Effector memory CD4-positive, alpha-beta T cell (primary cell): ENCODE measurements at places on chromosomes 5 and 9.

DNA sequence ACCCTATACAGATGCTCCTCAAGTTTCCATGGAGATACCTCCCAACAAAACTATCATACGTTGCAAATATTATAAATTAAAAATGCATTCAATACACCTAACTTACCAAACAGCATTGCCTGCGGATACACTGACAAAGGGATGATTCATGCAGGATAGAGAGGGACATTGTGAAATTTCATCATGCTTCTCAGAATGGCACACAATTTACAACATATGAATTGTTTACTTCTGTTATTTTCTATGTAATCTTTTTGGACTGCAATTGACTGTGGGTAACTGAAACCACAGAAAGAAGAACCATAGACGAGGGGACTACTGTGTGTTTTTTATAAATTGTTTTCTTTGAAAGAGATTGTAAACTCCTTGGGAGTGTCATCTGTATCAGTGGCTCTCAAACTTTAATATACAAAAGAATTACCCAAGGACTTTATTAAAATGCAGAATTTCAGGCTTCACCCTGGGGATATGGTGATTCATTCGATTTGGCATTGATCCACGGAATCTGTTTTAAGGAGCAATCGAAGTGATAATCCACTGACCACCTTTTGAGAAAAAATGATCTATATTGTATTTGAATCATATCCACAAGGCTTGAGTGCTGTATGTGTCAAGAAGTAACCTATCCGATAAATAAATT is 146.4 kb downstream of the SGCD start:
- no peak for DNase-seq

DNA sequence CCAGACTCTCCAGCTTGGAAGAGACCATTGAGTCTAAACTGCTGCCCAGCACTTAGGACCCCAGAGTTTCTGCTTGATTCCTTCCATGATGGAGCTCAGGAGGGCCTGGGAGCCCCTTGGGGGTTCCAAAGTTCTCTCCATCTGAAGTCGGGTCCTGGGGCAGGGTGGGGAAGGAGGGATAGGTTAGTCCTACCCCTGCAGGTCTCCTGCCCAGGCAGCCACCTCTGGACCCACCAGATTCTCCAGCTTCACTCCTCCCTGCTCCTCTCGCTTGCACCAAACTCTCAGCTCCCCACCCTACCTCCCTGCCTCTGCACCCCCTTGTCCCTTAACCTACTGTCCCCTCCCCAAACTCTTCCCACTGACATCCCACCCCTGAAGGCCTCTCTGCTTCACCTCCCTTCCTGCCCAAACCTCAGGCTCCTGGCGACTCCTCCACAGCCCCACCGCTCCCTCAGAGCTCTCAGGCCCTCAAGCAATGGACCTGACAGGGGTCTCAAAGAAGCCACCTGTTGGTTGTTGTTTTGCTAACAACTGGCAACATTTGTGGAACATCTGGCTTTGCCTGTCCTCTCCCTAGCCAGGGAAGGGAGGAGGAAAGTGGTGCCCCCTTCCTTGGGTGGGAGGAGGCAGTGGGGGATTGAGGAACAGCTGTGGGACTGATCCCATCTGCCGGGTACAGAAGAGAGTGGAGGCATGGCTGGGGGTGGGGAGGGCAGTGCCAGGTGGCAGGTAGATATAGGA is 137.5 kb downstream of the RGS3 start:
- no peak for DNase-seq

DNA sequence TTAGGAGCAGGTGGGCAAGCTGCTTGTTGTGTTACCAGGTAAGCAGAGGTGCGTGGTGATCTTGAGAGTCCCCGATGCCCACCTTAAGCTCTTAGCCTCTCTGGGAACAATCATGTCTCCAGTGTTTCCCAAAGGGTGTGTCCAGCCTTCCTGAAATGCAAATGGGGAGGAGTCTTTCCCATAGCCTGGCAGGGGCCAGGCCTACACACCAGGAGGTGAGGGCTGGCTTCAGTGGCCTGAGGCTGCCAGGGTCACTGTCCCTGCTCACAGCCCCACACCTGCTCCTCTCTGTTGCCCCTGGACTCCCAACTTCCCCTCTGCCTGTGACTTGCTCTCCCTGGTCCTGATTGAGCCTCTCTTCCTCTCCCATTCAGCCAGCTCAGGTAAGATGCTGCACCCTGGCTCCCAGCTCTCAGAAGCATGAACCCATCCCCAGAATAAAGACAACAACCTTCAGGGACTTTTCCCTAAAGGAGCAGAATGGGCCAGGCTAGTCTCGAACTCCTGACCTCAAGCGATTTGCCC is 65.7 kb upstream of the PHYKPL start:
- DNase-seq = no peak

DNA sequence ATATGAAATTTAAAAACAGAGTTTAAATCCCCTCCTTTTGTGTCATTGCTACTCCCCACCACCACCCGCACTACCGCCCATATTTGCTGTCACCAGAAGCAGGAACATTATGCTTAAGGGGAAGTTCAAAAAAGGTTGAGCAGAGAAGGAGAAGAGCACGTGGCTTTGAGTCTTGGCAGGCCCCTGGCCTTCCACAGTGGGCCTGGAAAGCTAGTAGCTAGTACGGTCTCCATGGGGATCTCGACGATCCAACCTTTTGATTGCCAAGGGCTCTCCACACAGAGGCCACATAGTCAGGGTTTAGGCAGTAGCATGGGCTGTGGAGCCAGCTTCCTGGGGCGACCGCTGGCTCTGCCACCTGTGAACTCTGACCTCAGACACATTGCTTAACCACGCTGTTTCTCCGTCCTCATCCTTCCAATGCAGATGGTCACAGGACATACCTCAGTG is 90.1 kb downstream of the GOLPH3 start:
- DNase-seq = no peak

DNA sequence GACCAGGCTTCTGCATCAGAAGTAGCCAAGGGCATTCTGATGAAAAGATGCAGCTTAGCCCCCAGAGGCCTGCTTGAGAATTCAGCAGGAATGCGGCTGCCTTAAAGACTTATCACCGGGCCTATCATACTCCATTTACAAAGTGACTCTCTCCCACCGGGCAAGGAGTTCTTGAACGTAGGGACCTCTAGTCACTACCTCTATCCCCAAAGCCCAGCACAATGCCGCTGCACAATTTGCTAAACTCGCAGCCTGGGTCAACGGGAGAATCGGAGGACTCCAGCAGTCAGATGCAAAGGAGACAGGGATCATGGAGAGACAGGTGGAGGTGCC is 661 bp downstream of the PDCL start:
- DNase-seq = no peak

DNA sequence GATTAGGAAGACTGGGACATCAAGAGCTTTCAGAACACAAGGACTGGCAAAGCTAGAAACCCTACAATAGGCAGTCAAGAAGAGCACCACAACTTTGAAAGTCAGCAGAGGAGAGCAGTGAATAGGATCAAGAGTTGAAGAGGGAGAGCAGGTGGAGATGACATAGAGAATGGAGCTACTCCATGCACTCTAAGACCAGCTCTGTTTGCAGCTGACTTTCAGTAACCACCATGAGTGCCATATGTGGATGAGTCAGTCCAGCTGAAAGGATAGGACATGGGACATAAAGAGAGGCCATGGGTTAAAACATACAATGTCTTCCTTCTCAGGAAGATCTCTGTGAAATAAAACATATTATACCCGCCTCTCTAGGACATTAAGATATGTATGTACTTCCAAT is 289.1 kb upstream of the KLF4 start:
- DNase-seq = no peak

DNA sequence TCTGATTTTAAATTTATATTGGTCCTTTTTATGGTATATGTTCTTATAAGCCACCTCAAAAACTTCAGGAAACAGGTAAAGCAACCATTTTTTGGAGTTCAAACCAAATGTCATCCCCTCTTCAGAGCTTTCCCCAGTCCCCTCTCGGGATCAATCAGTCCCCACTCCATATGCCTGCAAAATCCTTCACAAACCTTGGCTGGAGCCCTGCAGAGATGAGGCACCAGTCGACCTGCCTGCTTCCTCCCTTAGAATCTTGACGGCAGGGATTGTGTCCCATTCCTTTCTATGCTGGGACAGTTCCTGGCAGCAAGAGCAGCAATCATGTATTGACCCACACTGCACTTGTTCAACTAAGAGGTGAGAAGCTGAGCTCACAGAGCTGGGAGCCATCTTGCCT is 22.6 kb downstream of the B4GALT1 start:
- DNase-seq = no peak

DNA sequence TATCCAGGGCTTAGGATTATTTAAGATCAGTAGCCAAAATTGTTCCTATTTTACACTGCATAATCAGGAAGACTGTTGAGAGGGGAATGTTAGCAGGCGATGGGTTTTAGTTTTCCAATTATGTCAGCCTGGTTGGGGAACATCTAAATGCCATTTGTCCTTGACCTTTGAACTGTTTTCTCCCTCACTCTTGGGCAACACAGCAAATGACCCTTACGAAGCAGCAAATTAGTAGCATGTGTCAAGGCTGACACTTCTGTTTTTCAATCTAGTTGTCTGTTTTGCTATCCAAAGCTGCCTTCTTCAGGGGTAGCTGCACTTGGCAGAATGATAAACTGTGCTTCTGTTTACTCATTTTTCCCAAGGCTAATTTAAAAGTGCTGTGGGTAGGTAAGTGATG is 78.0 kb upstream of the AGXT2 start:
- DNase-seq = no peak

DNA sequence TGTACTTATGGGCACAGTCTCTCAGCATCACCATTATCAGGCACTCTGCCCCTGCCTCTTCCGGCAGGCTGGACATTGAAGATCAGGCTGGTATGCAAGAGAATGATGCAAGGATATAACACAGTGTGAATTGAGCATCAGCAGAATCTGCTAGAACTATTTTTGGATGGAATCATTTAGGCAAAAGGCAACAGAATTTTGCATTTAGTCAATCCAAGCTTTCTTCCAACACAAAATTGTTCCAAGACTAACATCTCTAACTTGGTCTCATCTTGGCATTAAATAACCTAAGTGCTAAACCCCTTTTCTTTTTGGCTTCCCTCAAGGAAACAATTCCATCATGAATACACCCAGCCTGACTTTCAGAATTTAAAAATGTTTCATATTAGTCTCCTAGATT is 339.9 kb downstream of the PRELID2 start:
- DNase-seq = no peak

DNA sequence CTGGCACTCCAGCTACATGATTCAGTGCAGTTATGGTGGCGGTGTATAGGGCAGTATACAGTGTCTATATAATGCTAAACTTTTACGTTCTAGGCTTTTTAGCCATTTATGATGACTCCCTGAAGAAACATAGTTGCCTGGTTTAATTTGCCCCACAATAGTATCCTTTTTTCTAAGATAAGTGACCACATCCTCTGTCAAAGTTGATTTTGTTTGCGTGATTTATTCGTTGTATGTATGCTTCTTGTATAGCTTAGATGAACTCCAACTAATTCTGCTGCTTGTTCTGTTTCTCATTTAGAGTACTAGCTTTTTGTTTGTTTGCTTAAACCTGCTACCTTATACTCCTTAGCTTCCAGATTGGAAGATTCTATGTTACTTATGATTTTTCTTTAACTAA is 83.6 kb downstream of the ERMP1 start:
- DNase-seq = no peak

DNA sequence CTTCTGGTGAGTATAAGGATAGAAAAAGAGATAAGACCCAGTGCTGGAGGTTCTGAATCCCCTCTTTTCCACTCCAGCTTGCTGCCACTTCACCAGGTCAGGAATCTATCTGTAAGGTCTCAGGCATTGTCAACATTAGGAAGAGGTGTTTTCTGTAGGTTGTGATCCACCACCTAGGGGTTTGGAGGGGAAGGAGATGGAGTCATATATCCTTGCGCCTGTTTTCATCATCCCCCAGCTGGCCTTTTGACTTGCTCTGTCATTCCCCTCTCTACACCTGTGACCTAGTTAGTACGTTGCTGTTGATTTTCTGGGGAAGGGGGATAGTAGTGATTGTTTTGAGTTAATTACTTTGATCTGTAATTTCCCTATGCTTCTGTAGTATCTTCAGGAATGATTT is 20.5 kb downstream of the SPINK5 start:
- no peak for DNase-seq

DNA sequence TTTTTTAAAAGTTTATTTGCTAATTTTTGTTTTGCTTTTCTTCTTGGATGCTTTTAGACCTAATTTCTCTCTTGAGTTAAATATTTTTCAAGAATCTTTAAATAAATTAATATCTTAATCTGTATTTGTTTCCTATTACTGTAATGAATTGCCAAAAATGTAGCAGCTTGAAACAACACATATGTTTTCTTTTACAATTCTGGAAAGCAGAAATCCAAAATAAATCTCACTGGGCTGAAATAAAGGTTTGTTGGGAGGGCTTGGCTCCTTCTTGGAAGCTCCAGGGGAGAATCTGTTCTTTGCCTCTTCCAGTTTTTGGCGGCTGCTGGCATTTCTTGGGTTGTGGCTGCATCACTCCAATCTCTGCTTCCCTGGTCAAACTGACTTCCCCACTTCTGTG is 658.1 kb upstream of the ARRDC3 start:
- no peak for DNase-seq

DNA sequence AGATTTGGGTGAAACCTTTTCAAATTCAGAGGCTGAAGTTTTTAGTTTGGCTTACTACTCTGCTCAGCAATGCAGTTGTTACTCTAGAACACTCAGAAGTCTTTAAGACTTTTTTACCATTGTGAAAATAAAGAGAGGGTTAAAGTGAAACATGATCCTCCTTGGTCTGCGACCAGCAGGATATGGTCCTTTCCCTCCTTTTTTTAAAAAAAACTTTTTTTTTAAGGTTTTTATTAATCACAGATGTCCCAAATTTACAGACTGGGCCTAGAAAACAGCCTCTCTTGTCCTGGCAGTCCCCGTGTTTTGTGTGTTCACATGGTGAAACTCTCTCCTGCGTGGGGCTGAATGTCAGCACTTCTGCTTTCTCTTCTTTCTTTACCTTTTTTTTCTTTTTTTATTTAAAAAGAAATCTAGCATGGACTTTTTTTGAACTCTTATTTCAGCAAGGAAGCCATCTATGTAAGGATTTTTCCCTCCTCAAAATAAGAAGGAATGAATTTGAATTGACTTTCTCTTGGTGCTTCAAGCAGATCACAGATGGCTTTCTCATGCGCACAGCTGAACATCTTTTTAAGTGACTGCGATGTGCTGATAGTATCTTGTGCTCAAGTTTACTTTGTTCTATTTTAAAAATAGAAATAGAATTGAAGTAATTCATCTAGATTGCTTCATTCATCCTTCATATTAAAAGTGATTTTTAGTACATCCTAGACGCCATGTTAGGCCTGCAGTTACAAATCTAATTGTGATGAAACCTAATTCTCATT is 128.7 kb upstream of the OTULINL start:
- no peak for DNase-seq
